ENCODE measurements at places on chromosomes 2 and 18. TPM values are rescaled to one million over a fixed set of nuclear protein-coding genes. Genes with fewer than 3 reads are reported as not detected.

FHOD3 gene
- polyA plus RNA-seq, result 7.6 TPM

LYG2 gene
- polyA plus RNA-seq, result not detected

DNA sequence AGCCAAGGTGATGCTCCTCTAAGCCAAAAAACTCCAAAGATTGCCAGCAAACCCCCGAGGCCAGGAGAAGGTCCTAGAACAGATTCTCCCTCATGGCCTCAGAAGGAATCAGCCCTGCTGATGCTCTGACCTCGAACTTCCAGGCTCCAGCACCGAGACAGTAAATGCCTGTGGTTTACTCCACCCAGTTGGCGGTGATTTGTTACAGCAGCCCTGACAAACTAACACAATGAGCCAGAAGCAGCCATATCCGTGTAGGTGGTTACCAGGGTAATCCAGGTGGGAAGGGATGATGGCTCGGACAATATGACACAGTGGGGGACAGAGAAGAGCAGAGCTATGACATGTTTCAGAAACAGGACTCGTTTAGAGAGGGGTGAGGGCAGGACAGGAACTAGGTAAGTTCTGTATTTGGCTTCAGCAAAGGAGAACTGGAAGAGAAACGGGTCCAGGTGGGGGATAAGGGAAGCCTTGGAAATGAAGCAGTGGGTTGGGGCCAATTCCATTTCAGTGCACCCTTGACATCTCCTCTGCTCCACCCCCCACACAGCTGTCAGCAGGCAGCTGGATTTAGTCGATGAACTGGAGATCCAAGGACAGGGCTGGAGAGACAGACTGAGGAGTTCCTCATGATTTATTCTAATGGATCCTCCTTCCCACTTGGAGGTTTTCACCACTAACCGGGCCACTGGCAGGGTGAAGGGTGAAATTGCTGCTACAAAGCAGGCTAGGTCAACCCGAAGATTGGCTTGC is 179.7 kb upstream of the SH3BP4 start:
- H3K27ac ChIP-seq, result no peak overlapping the region
- no peak for DNase-seq
- no peak overlapping the region for H3K4me3 ChIP-seq
- H3K27me3 ChIP-seq, result no peaks in the 10 kb centered on the region
- no peaks in the 10 kb centered on the region for H3K36me3 ChIP-seq

- no peak overlapping the region for H3K4me3 ChIP-seq
- no peaks in the 10 kb centered on the region for H3K4me1 ChIP-seq
- no peaks in the 10 kb centered on the region for H3K36me3 ChIP-seq
- no peak for DNase-seq
Observed at GRCh38 chr2:102385522-102385921, 29.9 kb downstream of the IL18R1 start.

GRCh38 chr2:29014811-29015421 is 33.8 kb downstream of the TOGARAM2 start:
- H3K36me3 ChIP-seq, result no peaks in the 10 kb centered on the region
- peaks cover 6% of the 10 kb centered on the region for H3K4me1 ChIP-seq
- no peak overlapping the region for H3K27ac ChIP-seq

- no peaks in the 10 kb centered on the region for H3K27me3 ChIP-seq
- no peak overlapping the region for H3K4me3 ChIP-seq
- no peak overlapping the region for H3K27ac ChIP-seq
- H3K4me1 ChIP-seq, result peaks cover 4% of the 10 kb centered on the region
- DNase-seq, result no peak
Observed at GRCh38 chr18:33839452-33840211, 261.6 kb downstream of the ASXL3 start.

- no peak overlapping the region for H3K4me3 ChIP-seq
- H3K27ac ChIP-seq, result no peak overlapping the region
- H3K27me3 ChIP-seq, result no peaks in the 10 kb centered on the region
- peaks cover 7% of the 10 kb centered on the region for H3K4me1 ChIP-seq
Observed at GRCh38 chr18:35174093-35174731, 66.6 kb upstream of the ZNF397 start.

DNA sequence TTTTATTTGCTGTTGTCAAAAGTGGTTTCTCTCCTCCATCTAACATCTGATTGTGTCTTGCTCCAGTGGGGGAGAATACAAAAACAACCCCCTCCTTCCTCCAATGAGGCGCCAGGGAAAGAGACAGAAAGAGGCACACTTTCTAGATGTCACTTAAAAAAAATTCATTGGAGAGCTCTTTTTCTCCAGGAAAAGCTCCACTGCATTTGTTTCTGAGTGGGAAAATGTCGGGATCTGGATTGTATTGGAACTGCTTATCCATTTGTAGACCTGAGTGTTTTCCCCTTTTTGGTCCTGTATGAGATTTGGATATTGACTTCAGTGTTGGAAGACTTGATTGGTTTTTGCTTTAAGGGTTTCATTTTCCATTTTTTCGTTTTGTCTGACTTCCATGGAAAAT is 995 bp downstream of the MBD5 start:
- DNase-seq, result no peak
- H3K36me3 ChIP-seq, result no peaks in the 10 kb centered on the region
- H3K4me1 ChIP-seq, result no peaks in the 10 kb centered on the region
- peak overlapping the region; percentile 84 for H3K4me3 ChIP-seq
- H3K27ac ChIP-seq, result no peak overlapping the region

DNA sequence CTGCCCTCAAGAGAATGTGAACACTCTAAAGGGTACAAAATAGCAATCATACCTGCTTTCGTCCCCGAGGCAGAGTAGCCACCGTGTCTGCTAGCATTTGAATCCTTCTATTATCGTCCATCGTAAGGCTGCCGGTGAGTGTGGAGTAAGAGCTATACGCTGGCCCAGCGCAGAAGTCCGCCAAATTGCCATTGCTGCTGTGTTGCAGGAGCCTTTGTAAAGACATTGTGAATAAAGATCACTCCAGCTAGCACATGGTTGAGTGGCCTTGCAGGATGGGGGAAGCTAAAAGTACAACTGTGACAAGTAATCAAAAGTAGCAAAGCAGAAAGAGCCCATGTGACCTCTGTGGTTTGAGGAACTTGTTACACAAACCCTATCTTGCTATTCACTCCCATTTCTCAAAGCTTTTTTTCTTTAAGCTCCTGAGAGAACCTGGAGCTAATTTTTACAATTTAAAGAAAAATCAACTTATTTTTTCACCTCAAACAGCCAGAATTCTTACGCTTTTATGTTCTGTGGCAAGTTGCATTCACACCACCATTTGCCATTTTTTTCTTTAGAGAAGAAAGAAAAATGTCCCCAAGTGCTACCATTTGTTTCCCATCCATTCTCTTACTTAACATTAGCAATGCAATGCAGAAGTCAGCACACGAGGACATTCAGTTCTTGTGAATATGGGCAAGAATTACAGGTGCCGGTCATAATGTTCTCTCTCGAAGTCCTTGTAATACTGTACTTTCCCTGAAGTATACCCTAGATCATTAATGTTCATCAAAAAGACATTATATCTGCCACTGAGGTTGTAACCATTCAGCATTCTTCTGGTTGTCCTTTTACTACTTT is at the start of gene CYTIP:
Gene CYTIP, minus strand, starts transcription at position 295 of the 846 bp plus-strand sequence. Its CDS starts 69 bp downstream, at position 226.
- no peak within 1 kb of the TSS for H3K27ac ChIP-seq
- no peak for DNase-seq
- no peaks in the 10 kb centered on the region for H3K36me3 ChIP-seq
- H3K4me3 ChIP-seq, result no peak within 1 kb of the TSS
- H3K27me3 ChIP-seq, result no peaks in the 10 kb centered on the region
- H3K4me1 ChIP-seq, result no peaks in the 10 kb centered on the region

GRCh38 chr2:41717839-41718238 is 330.0 kb upstream of the PKDCC start:
- no peaks in the 10 kb centered on the region for H3K27me3 ChIP-seq
- H3K36me3 ChIP-seq, result no peaks in the 10 kb centered on the region
- no peak for DNase-seq
- H3K27ac ChIP-seq, result no peak overlapping the region
- H3K4me1 ChIP-seq, result no peaks in the 10 kb centered on the region

- no peaks in the 10 kb centered on the region for H3K27me3 ChIP-seq
- peaks cover 4% of the 10 kb centered on the region for H3K4me1 ChIP-seq
- DNase-seq, result no peak
- no peak overlapping the region for H3K27ac ChIP-seq
Observed at GRCh38 chr18:9874728-9875127, 11.0 kb upstream of the TXNDC2 start.

DNA sequence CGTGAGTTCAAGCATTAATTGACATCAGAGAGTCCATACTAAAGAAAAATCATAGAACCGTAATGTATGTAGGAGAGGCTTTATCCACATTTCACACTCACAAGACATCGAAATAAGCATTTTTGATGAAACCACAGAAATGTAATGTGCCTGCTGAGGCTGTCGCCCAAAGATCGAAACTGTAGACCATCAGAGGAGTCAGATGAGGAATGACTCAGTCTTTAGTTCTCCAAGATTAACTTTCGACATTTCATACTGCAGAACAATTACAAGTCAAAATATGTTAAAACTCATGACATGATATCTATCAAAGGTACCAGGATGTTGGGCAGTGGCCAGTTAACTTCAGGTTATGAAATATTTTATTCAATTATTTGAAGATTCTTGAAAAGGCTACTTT is 79.6 kb downstream of the RAB31 start:
- no peaks in the 10 kb centered on the region for H3K27me3 ChIP-seq
- H3K27ac ChIP-seq, result no peak overlapping the region
- no peaks in the 10 kb centered on the region for H3K36me3 ChIP-seq
- no peak for DNase-seq
- H3K4me1 ChIP-seq, result no peaks in the 10 kb centered on the region
- no peak overlapping the region for H3K4me3 ChIP-seq
